ENCODE measurements at places on chromosomes 1 and 21.

GRCh38 chr1:40450495-40451237 is 390 bp downstream of the ZFP69B start:
- peak; percentile 23 for DNase-seq

GRCh38 chr1:62687421-62687902 is 724 bp downstream of the DOCK7 start:
- peak; percentile 44 for DNase-seq

DNA sequence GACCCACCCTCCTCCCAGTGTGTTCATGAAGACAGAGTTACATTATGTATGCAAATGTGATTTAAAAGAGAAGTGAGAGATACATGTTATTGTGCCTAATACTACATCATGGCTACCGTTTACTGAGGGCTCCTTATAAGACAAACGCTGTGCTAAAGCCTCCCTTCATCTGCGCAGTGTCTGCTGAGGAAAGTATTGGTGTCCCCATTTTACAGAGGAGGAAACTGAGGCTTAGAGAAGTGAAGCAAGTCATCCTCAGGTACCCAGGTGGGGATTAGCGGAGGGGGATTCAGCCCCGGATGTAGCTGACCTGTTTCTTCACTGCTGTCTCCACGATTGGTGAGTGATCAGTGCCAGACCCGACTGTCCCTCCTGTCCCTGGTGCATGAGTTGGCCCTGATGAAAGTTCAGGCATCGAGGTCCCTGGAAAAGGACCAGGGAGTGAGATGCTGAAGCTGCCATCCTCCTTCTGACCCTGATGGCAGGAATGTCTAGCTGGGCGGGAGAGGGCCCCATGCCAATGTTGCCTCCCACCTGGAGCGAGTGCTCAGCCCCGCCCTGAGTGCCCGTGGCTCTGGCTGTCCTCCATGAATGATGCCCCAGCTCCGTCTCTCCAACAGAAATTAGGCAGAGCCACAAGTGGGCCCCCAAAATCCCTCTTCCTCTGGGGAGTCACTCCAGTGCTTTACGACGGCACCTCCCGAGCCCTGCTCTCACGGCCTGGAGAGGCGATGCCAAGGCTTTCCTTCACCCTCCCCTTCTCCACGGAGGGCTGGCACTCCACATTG is 204.7 kb downstream of the KAZN start:
- no peak for DNase-seq

DNA sequence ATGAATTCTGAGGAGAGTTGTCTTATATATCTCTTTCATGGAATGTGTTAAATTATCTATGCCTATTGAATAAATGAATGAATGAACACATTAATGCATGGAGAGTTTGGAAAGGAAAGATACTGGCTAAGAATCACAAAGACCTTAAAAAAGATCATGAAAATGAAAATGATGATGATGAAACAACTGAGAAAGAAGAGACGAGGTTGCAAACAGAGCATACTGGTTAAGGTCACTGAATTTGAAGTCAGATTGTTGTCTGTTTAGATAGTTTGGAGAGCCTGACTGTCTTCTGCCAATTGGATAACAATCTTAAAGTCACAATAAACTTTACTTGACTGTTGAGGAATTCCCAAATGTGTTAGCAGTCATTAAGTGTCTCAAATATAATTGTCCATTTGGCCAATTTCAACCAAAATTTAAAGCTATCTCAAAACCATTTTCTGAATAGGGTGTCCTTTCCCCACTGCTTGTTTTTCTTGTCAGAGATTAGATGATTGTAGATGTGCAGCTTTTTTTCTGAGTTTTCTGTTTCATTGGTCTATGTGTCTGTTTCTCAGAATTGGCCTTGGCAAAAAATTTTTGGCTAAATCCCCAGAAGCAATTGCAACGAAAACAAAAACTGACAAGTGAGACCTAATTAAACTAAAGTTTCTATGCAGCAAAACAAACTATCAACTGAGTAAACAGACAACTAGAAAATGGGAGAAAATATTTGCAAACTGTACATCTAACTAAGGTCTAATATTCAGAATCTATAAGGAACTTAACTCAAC is 132.2 kb downstream of the PTGER3 start:
- DNase-seq, result no peak

DNA sequence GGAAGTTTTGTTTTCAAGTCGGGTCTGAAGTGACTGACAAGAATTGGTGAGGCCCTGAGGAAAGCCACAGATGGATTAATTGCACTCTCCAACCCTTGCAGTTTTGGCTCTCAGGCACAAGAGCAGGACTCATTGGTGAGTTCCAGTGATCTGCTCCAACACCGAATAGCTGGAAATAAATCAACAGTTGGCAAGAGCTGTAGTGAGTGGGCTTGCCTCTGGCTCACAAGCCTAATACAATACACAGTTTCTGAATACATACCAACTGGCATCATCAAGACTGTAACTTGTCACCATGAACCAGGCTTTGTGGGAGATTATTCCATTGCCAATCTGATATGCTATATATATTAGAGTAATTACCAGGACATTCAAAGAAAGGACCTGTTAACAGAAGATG is 131.6 kb downstream of the GRIK1 start:
- DNase-seq, result peak; percentile 57

DNA sequence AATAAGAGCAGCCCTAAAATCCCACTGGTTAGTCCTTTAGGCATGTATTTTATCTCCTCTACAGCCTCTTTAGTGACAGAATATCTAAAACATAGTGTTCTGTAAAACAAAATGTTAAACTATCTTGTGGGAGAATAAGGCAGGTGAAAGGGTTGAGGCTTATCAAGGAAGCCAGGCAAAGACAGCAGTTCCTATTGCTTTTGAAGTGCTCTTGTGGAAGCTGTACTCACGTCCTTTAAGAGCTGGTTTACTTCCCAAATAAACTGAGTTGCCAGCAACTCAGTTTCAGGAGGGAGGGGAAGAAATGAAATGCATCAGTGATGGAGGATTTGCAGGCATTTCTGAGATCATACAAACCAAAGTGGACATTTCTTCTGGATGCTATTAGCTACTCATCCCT is 529.6 kb upstream of the ZRANB2 start:
- no peak for DNase-seq

GRCh38 chr1:29643838-29644440 is 407.6 kb downstream of the PTPRU start:
- DNase-seq, result no peak

DNA sequence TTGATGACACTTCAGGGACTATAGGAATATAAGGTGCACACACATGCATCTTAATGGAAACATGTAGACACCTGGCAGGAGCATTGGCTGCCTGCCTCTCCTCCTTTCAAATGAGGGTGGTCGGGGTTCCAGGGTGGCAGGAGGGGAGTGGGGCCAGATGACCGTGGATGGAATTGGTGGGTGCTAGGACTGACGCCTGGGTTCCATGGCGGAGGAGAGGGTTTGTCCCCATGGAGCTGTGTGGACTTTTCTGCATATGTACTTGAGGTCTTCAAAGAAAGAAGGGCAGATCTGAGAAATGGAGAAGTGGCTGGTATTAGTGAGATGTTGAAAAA is 7.7 kb downstream of the PRRX1 start:
- no peak for DNase-seq

DNA sequence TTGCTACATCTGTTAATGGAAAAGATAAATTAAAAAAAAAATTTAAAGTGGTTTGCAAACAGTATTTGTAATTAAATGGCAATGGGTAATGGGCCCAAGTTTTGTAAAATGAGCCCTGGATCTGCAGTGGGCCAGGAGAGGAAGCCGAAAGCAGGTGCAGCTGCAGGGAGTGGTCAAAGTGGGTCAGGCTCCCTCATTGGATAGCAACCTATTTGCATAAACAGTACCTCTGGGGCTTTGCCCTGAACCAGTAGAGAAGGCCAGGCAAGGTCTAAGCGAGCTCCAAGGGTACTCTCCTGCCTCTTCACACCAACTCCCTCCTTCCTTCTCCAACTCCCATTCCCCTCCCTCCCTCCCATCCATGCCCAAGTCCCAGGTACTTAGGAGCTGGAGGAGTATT is 138.9 kb downstream of the HMGB4 start:
- DNase-seq, result no peak

DNA sequence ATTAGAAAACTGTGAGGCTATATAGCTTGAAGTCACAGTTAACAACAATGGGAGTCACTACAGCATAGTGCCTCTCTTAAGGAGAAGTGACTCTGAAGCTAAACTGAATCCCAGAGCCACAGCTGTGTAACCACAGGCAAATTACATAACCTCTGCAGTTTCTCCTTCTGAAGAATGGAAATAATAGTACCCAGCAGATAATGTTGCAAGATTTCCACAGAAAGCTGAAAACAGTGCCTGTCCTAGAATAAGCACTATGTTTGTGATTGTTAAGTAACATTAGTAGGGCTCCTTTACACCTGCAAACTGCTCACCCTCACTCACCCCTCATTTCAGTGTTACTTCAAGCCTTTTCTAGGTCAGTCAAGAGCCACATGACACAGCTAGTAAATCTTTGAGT is 886.7 kb downstream of the PLA2G4A start:
- DNase-seq, result no peak

DNA sequence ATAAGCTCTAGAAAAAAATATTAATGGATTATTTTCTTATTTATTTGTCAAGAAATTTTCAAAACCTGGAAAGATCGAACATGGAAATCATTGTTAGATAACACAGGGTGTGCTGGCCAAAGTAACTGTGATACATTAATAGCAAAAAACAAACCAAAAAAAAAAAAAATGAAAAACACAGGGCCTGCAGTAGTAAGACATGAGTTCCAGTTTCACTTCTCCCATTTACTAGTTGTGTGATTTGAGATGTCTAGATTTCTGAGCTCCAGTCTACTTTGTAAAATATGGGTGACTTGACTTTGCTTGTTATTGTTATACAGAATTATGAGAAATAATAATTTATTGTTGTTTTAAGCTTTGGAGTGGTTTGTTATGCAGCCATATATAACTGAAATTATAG is 13.6 kb downstream of the FAM177B start:
- DNase-seq, result no peak

GRCh38 chr21:46254208-46254975 is 25.8 kb upstream of the LSS start:
- DNase-seq, result no peak

DNA sequence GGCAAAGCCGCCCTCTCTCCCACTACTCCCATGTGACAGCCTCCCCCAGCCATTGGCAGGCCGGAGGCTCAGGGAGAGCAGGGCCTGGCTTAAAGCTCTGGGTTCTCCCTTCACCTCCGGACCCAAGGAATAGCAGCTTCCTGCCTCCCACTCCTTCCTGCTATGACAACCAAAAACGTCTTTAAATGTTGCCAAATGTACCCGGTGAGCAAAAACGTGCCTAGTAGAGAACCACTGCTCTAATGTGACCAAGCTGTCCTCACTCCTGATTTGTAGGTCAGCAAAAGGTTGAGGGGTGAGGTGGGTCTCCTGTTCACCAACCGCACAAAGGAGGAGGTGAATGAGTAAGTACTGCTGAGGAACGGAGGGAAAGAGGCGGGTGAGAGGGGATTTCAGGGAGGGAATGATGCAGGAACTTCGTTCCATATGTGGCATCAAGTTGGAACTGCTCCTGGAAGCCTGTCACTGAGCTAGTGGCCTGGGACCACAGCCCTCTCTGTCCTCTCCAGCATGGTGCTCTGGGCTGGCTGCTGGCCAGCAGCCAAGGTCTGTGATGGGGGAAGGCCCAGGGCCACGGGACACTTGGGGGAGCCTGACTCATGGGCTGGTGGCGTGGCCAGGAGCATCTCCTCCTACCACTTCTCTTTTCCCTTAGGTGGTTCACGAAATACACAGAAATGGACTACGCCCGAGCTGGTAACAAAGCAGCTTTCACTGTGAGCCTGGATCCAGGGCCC is 5.7 kb downstream of the MRTO4 start:
- DNase-seq, result no peak

- DNase-seq, result no peak
Measured at GRCh38 chr1:45507893-45508292, 7.8 kb downstream of the MMACHC start.

DNA sequence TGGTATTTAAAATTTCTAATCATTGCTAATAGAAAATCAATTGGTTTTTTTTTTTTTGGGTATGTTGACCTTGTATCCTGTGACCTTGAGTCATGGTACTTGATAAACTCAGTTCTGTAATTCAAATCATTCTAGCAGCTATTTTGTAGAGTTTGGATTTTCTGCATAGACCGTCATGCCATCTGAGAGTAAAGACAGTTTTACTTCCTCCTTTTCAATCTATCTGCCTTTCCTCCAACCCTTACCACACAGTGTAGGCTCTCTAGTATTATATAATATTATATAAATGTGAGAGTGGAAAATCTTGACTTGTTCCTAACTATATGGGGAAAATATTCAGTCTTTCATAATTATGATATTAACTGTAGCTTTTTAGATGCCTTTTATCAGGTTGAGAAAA is 7.0 kb downstream of the TDRD5 start:
- DNase-seq, result no peak

DNA sequence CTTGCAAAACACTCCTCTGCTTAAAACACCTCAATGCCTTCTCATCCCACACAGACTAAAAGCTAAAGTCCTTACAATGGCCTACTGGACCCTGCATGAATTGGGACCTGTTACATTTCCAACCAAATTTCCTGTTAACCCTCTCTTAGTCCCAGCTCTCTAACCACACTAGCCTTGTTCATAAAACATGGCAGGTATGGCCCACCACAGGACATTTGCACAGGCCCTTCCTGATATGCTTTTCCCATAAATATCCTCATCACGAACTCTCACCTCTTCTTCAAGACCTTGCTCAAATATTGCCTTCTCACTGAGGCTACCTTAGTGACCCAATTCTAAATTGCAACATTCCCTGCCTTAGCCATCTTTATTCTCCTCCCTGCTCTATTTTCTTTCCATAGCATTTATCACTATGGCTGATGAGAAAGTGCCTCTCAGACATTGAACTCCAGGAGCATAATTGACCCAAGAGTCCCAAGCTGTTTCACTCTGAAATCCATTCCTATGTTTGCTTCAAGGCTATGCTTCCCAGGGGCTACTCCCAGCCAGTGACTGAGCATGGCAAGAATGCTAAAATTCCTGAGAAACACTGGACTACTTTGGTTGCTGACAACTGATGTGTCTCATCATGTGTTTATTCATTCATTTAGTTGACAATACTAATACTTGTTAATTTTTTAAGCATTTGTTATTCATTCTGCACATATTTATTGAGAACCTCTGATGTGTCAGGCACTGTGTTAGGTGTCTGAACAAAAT is 2.7 kb upstream of the PALMD start:
- no peak for DNase-seq

- no peak for DNase-seq
Measured at GRCh38 chr1:36142121-36142520, 7.2 kb downstream of the TRAPPC3 start.

DNA sequence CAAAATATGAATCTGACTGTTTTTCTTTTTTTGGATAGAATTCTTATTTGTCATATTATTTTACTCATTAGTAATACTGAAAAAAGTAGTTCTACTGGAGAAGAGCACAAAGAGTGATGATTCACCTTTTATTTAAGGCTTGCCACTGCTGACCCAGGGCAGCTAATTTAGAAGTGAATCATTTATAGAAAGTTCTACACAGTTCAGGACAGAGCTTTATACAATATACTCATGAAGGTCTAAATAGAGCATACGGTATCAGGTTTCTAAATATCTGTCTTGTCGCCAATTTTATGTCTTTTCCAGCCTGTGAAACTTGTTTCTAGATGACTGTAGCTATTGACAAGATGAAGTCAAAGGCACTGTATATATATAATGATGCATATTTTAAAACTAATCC is 25.0 kb downstream of the GIPC2 start:
- no peak for DNase-seq

GRCh38 chr1:85330214-85330631 is 53.8 kb upstream of the BCL10 start:
- DNase-seq, result no peak

All from Ammon's horn (tissue), 1 donor.